ENCODE measurements at places on chromosomes 5 and 9.

DNA sequence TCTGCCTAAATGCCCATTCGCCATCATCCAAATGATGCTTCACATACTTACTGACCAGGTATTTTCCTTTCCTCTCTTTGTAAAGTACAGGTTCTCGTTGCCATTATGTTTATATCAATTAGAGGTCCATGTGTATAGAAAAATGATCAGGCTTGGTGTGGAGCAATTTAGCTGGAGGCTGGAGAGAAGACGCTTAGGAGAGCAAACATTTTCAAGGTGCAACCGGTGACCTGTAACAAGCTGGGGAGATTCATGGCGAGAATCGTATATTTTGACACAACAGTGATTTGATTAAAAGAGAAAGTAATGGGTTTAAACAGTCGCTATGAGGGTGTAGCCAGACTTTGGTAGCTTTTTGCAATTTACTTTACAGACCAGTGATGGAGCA lies 170.9 kb upstream of the TBCA start:
- no peak for DNase-seq

- no peak for DNase-seq
Observed at GRCh38 chr5:79420248-79420647, 93.7 kb downstream of the HOMER1 start.

- DNase-seq, result no peak
Observed at GRCh38 chr5:40154194-40154593, 525.5 kb upstream of the PTGER4 start.

GRCh38 chr5:106525438-106525837 lies 1145.3 kb downstream of the EFNA5 start:
- no peak for DNase-seq

- DNase-seq, result no peak
Observed at GRCh38 chr5:136453986-136454758, 88.8 kb upstream of the TRPC7 start.

DNA sequence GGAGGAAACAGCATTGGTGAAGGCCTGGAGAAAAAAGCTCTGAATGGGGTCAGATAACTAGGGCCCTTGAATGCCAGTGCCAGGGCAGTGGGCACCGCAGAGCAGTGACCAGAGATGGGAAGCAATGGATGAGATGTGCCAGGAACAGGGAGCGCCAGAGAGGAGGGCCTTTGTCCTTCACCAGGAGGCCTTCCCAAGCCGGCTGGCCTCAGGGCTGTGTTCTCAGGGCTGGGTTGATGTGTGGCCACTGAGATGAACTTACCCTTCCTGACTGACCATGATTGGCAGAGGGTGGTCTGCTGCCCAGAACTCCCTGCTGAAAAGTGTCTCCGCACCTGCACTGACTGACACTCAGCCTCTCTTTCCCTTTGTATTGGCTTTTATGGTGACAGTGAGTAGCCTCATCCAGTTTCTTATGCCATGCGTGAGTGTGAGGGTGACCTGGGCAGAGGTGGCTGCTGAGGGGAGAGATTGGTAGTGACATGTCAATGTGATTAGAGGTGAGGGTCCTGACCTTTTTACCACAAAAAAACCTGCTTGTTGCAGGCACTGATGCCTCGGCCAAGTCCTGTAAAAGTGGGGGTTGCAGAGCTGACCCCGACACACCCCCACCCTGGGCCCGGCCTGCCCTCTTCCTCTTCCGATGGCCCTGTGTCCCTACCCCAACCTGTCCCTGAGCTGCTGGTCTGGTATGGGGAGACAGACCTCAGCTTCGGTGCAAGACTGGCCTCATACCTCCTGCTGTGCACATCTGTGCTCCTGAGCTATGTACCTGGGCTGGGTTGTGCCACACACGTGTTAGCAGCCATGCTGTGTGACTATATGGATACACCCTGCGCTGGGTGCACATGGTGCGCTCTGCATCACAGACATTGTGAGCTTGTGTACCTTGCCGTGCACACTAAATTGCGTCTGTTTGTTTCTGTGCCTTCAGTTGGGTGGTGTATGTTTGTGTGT lies 57.1 kb upstream of the PSD2 start:
- no peak for DNase-seq

DNA sequence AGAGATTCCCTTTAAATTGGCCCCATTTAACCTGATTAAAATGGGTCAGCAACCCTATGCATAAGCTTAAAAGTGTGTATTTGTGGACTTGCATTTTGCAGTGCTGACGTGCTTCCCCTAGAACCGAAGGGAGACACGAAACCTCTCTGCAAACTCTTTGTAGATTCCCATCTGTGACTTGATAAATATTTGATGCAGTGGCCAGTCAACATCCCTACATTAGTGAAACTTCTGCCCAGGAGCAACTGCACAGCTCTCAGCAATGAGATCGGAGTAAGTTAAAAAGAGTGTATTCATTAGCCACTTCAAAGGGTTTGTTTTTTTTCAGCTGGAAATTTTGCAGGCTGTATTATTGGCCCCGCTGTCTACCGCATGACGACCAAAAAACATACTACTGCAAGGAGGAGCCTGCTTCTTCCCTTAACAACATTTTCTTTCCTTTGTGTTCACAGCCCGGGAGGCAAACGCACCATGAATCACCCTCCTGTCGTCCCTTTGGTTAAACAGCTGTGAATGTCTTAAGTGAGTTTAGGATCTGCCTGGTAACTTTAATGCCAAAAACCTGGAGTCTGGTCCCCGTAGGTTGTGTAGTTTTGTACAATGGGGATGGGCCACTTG lies 38.0 kb upstream of the TCERG1 start:
- DNase-seq, result peak; percentile 59
